ENCODE measurements at places on chromosomes 3 and 15. TPM values are rescaled to one million over a fixed set of nuclear protein-coding genes. Genes with fewer than 3 reads are reported as not detected.
A peak's percentile ranks its signal among the peaks of the same experiment; 100 is the strongest.

Gene ARPP21
- not detected for total RNA-seq

DNA sequence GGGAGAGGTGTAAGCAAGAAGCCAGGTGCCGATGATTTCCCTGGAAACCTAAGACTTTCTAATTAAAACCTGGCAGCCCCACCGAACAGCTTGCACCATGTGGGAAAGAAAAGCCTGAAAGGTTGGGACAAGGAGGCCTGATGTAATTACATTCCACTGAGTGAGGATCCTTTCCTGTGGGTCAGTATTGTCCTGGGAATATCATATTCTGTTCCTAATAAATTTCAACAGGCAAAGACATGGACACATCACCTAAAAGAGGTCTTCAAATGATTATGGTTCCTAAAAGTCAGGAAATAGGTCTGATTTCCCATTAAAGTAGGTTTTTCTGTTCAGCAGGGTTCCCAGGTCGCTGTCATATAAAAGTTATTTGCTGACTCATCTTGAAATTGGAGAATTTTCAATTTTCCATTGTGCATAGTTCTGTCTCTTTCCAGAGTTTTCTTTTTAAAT, 58.5 kb downstream of the DUT start:
- no peak for DNase-seq

- DNase-seq: peak; percentile 45
Observed at GRCh38 chr3:159711560-159712333, 276.9 kb upstream of the IL12A start.

Gene TNFAIP8L3
- not detected for total RNA-seq

Gene TIMP4
- not detected for total RNA-seq

GRCh38 chr3:30294241-30294667, 312.1 kb upstream of the TGFBR2 start:
- no peak for DNase-seq

- no peak for DNase-seq
Observed at GRCh38 chr3:102059145-102059943, 210.0 kb downstream of the NFKBIZ start.

- no peak for DNase-seq
Observed at GRCh38 chr15:95826412-95827195, 503.9 kb upstream of the NR2F2 start.

DNA sequence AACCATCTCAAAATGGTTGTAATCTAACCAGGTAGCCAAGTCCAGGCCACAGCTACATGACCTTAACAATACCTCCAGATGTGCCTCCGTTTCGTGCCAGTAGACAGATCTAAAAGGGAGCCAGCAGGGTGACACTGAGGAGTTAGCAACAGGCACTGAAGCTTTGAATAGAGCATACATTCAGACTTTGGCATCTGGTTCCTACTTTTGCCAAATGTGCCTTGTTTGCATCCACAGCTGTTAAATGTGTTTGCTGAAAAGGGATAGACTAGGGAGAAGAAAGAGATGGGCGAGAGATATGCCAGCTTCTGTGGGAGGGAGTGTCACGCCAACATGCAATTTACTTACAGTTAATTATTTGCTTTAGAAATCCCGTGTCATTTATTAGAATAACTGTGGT, 1433.9 kb upstream of the CADM2 start:
- no peak for DNase-seq

- no peak for DNase-seq
Observed at GRCh38 chr15:101237251-101237650, 14.6 kb downstream of the CHSY1 start.

Gene RBSN
- total RNA-seq: 21.2 TPM

GRCh38 chr15:43735416-43735815, 10.8 kb upstream of the PDIA3 start:
- no peak for DNase-seq

Gene UROC1
- total RNA-seq: 0.05 TPM

DNA sequence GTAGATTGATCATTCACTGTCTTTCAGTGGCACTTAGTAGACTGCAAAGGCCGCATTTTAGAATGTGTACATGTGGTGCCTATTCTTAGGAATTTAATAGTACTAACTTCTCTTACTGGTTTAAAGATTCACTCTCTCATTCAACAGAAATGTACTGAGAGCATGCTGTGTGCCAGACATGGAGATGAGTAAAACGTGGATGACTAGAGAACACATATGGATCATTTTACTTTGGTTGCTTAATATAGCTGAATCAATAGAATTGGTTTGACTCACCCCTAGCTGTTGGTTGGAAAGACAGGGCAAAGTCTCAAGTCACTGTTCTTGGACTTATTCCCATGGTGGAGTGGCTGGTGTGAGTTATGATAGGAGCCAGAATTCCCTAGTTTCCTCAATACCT, 109.1 kb upstream of the TNFAIP8L3 start:
- no peak for DNase-seq

- no peak for DNase-seq
Observed at GRCh38 chr3:13064964-13065363, 8.3 kb downstream of the IQSEC1 start.

Gene SKIL
- 18.5 TPM for total RNA-seq

DNA sequence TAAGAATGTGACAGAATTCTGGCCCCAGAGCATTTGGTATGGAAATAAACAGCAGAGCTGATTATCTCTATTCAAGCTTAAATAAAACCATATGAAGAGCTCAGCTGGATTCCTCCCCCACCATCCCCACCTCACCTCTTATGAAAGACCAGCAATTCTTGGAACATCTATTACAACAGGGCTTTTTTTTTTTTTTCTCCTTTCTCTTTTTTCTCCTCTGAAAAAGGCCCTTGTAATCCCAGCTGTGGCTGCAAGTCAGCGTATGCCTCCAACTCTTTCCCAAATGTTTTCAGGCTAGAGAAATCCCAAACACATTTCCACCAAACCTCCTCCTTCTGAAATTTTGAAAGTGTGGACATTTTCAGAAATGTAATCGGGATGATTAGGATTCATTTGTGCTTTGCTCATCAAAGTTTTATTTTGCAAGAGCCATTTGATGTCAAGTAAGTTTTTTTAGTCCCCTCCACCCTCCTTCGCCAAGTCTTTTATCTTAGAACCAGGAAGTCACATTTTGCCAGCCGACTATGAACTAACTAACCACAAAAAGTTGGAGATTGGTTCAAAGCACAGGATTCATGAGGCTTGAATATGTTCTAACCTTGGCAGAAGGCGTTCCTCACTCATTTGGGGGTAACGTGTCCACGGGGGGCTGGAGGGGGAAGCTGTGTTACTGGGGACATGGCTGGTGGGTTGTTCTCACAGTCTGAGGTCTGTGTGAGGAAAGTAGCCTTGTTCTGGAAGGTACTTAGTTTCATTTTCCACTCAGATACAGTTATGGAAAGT, 142.0 kb upstream of the PDZRN3 start:
- no peak for DNase-seq

DNA sequence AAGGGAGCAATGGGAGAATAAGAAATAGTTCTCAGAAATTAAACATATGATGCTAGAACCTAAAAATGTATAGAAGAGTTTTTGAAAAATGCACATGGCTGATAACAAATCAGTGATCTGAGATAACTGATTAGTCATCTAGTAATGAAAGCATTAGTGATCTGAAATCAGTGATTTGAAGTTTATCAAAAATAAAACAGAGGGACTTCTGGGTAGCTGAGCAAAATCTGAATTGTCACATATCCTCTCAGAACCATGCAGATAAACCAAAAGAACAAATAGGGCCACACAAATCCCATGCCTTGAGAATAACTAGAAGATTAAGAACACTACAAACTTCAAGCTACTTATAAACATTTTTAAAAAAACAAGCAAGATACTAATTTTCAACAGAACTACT, 71.5 kb downstream of the MCF2L2 start:
- DNase-seq: no peak

DNA sequence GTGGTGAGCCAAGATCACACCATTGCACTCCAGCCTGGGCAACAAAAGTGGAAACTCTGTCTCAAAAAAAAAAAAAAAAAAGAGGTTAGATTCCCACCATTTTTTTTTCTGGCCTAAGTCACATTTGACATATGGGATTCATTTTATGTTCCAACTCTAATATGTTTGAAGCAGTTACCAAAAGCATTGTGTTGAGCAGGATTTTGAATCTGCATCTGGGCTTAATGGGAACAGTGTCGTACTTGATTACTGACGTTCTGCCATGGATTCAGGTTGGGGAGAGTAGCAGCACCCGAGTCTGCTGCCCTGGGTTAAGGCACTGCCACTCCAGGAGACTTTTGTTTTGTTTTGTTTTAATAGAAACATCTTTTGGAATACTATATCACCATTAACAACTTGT, 348.7 kb upstream of the TBL1XR1 start:
- no peak for DNase-seq

DNA sequence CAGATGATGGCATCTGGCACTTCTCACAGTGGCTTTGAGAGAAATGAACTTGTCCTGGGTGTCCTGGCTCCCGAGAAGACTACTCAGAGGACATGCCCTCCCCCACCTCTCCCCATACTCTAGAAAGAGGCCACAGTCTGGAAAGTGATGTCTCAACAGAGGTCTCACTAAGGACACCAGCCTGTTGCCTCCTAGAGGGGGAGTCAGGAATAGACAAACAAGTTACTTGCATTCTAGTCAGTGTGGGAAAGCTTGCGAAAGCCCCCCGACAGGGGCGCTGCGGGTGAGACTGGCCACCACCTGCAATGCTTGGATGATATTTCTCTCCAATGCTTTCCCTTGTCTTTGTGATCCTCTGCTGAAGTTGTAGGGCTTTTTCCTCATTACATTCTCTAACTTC, 17.2 kb downstream of the B4GALT4 start:
- DNase-seq: no peak

Gene REC114
- total RNA-seq: not detected

DNA sequence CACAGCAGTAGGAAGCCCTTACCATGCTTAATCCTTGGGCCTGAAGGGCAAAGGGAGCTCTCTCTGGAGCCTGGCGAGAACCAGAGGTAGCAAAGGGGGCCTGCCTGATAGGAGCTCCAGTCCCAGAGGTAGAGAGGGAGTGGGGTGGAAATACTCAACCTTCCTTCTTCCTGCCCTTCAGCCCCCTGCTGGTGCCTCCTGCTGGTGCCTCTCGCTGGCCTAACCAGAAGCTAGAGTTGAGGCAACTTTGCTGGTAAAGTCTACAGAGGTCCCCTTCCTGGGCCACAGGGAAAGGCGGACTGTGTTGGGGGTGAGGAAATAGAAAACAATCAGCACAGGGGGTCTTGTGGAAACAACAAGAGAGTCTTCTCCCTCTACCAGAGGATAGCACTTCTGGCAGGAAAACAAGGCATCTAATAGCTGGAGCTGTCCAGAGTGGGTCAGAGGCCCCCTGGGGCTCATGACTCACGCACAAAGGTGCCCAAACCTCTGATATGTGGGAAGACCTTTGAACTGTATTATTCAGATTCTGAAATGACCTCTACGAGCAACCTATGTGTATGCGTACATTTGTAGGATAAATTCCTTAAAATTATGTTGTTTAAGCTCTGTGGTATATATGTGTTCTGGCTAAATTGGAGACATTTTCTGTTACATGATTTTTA, 133.9 kb downstream of the LRRC28 start:
- no peak for DNase-seq

Gene PEAK1
- 17.8 TPM for total RNA-seq

DNA sequence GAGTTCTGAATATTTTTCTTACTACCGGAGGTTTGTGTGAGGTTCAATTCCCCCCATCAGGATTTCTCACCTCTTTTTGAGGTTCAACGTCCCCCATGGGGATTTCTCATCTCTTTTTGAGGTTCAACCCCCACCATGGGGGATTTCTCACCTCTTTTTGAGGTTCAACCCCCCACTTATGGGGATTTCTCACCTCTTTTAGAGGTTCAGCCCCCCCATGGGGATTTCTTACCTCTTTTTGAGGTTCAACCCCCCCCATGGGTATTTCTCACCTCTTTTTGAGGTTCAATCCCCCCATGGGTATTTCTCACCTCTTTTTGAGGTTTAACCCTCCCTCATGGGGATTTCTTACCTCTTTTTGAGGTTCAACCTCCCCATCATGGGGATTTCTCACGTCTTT, 26.3 kb downstream of the NDUFB4 start:
- no peak for DNase-seq

DNA sequence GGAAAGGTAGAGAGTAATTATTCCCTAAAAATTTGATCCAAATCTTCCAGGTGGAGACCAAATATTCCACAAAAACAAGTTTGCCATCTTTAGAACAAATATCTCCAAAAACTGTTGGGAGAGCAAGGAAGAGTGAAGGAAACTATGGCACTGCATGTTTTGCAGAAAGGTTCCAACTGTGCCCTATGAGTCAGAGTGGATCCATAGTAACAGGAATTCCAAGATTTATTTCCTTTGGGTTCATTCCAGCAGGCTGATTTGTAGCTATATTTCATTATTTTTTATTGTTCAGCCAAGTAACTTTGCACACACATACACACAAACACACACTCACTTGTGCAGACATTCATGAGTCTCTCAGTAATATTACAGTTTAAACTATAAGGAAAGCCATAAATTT, 459.7 kb upstream of the EPHA6 start:
- no peak for DNase-seq

DNA sequence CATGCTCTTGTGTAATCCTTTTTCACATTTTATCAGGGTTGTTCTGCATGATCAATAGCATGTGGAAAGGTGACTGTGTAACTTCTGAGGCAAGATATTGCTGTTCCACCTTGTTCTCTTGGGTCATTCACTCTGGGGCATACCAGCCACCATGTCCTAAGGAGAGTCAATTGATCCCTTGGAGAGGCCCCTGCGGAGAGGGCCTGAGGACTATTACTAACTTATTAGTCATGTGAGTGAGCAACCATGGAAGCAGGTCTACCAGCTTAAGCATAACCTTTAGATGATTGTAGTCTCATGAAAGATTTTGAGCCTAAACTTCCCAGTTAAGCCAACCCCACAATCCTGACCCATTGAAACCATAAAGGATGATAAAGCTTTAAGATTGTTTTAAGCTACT, 22.0 kb upstream of the COL6A5 start:
- DNase-seq: no peak

GRCh38 chr15:74842581-74843444, at the start of gene ULK3:
ULK3 (minus strand) TSS chr15:74843156; CDS start chr15:74843105, 51 bp downstream.
- peak; percentile 94 for DNase-seq
